ENCODE measurements at places on chromosomes 7 and 10.

DNA sequence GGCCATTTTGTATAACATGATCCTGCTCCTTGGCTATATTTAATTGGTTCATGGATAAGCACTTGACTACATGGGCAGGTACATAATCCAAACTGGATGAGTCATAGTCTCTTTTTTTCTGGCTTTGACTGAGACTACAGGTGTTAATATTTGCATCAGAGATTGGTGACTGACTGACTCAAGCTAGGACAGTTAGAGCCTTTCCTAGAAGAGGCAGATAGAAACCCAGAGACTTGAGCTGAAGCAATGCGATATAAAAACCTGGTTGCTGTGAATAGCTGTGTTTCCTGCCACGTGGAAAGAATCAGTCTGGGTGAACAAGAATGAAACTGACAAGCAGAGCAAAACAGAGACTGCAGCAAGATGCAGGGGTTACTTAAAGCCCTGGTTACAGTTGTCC lies 81.0 kb downstream of the SAMD9 start:
- DNase-seq = peak; percentile 91

DNA sequence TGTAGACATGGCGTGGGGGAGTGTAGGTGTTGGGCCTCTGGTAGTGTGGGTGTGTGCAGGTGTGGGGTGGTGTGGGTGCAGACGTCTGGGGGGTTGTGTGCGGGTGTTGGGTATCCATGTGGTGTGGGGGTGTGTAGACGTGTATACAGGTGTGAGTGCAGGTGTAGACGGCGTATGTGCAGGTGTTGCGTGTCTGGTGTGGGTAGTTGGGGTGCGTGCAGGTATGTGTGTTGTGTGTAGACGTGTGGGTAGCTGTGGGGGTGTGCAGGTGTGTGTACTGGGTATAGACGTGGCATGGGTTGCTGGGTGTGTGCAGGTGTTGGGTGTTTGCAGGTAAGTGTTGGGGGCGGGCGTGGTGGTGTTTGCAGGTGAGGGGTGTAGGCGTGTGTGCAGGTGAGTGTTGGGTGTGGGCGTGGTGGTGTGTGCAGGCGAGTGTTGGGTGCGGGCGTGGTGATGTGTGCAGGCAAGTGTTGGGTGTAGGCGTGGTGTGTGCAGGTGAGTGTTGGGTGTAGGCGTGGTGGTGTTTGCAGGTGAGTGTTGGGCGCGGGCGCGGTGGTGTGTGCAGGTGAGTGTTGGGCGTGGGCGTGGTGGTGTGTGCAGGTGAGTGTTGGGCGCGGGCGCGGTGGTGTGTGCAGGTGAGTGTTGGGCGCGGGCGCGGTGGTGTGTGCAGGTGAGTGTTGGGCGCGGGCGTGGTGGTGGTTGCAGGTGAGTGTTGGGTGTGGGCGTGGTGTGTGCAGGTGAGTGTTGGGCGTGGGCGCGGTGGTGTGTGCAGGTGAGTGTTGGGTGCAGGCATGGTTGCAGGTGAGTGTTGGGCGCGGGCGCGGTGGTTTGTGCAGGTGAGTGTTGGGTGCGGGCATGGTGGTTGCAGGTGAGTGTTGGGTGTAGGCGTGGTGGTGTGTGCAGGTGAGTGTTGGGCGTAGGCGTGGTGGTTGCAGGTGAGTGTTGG lies 16.6 kb downstream of the GET4 start:
- DNase-seq = no peak

DNA sequence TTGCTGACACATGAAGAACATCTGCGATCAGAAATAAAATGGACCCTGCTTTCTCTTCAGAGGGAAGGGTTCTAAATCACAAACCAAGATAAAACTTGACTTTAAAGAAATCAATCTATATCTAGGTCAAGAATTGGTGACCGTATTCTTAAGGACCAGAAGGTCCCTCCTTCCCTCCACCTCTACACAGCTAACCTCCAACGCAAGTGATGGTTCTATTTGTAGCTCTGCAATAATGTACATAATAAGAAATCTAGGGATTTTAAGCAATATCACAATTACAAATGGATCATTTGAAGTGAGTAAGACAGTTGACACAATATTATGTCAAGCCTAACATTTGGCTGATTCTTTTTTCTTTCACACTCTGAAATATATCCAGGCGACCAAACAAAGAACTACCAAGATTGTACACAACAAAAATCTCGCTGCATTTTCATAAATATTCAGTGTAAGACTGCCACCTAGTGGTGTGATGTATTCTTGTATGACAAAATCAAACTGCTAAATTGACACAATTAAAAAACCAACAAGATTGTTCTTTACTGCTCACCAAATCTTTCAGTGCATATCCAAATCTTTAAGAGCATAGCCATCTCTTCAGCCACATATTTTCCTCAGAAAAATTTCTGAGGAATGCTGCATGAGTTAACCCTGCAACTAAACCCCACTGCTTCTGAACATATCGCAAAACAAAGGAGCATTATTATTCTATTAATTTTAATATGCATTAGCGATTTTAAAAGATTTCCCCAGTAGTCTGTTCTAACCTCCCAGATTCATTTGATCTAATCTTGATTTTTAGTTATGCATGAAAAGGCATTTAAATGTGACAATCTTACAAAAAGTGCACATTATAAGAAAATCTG lies 44.5 kb downstream of the ICA1 start:
- DNase-seq = peak; percentile 76

GRCh38 chr10:100618091-100618615 lies 82.4 kb downstream of the HIF1AN start:
- no peak for DNase-seq

DNA sequence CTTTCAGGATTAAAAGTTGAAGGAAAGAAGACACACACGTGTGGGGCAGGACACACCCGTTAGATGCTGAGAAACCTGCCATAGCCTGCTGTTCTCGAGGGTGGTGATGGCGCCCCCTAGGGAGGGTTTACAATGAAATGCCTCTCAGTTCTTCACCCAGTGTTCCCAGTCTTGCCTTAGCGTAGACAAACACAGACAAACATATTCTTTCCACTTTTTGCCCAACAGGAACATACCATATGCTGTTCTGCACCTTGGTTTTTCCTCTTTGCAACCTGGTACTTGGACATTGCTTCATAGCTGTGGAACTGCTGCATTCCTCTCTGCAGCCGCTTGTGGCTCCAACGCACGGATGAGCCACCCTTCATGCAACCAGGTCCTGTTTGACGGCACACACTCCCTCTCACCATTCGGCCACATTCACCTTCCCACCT lies 23.3 kb upstream of the HSPA12A start:
- peak; percentile 50 for DNase-seq

DNA sequence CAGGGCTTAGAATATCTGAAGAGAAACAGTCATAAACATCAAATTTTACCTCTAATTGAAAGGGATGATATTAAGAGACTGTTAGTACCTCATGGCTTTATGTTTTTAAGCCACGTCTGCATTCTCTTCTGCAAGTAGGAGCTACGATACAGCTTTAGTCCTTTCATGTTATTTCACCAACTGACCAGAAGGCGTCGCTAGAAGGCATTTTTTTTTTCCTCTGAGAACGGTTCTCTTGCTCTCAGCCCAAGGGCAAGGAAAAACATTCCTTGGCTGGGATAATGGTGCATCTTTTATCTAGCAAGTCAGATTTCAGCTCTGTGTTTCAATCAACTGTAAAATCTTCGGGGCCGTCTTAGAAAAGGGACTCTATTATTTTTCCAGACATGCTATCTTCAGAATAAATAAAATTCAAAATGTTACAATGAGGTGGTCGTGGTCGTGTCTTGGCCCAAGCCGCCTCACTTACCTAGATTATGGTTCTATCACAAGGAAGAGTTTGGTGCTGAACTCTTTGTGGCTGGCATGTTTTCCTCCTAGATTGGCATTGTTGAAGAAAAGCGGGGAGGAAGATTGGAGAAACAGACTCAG lies 41.6 kb upstream of the LYZL2 start:
- peak; percentile 75 for DNase-seq

DNA sequence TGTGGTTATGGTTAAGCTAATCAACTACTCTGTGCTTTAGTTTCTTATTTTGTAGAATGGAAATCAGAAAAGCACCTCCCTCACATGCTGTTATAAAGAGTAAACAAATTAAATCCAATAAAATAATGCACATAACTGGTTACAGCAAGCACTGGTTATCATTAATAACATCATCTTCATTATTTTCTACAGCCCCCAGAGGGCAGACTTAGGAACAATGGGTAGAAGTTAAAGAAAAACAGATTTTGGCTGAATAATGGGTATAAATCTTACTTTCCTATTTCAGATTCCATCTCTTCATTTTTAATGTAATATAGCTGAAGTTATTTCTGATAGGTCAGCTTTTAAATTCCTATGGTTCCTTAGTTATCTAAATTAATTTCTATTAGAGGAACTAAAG lies 126.5 kb downstream of the DOCK4 start:
- DNase-seq = no peak

GRCh38 chr7:102895602-102896001 lies 17.2 kb upstream of the LRRC17 start:
- DNase-seq = no peak

DNA sequence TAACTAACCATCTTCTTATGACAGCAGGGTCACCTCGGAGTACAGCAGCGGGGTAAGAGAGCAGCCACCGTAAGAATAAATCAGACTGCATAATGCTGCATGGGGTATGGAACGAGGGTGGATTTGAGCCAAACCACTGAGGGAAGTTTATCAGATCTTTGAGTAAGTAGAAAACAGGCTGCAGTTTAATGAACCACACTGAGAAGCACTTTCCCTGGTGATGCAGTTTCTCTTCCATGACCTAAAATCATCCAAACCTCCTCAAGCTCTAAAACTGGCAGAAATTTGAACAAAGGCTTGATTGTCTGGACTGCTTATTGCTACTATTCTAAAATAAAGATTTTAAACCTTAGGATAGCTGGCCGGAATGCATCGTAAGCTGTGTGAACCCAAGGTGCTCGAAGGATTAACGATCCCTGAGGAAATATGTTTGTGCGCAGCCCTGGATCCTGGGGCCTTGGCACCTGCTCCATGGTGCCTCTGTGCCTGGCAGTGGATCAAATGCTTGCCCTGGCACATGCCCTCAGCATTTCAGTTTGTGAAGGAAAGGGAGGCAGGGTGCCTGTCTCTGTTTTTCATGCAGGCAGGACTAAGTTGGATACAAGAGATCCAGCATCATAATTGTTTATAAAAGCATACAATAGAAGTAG lies 322.7 kb downstream of the LHFPL3 start:
- no peak for DNase-seq

- DNase-seq = no peak
These were observed 75.4 kb downstream of the PROSER2 start for GRCh38 chr10:11898372-11899066.

GRCh38 chr7:127918130-127918529 lies 113.1 kb downstream of the LRRC4 start:
- no peak for DNase-seq

DNA sequence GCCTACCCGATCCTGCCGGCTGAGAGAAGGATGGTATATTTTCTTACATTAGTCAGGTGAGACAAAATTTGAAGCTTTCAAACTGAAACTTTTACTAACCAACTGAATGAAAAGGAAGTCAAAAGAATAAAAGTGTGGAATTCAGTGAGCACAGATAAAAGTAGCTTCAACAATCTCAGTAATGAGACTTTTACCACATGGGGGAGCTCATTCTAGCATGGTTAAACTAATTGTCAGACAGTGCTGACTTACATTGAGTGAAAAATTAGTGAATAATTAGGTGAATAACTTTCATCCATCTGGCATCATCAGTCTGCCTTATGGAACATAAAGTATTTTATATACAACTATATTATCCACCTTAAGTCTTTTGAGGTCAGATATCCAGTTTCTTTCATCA lies 8.4 kb downstream of the FAM237B start:
- no peak for DNase-seq

- no peak for DNase-seq
These were observed 21.8 kb downstream of the VIM start for GRCh38 chr10:17249820-17250219.

DNA sequence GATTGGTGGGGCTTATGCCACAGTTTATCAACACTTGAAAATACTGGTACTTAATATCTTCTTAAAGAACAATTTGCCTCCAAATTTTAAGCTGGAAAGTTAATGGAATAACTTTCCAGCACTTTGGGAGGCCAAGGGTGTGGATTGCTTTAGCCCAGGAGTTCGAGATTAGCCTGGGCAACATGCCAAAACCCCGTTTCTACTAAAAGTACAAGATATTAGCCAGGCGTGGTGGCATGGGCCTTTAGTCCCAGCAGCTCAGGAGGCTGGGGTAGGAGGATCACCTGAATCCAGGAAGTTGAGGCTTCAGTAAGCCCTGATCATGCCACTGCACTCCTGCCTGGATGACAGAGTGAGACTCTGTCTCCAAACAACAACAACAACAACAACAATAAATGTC lies 56.0 kb downstream of the PRF1 start:
- DNase-seq = no peak

DNA sequence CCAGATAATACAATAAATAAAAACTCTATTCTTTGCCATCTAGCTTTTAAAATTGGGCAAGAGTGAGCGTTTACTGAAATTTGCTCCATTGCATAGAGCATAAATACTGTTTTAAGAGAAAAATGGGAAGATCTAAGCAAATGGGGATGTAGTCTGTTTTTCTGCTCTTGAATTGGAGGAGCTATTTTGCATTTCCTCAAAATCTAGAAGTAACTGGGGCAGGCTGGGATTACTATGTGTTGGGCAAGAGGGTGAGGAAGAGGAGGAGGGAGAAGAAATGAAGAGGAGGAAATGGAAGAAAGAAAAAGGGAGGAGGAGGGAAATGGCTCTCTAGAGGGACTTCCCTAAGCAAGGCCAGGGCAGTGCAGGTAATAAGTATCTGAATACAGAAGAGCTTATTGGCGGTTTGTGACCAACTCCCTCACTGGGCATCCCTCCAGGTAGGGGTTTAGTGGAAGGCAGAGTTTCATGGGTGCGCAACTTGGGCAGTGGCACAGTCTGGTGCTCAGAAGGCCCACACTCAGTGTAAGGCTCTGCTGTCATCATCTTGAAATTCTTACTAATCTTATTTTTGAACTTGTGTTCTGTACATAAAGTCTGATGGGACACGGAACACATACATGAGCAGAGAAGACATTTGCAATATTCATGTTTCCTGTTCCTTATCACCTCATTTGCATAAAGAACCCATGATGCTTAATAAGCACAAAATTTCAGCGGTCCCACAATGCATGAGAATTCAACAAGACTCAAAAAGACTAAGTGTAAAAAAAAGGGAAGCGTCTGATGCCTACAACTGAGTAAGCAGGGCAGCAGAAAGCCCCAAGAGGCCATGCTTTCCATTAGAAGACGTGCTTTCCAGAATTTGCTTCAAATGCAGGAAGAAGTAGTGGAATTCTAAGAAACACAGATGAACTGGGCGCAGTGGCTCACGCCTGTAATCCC lies 116.9 kb downstream of the EVX1 start:
- DNase-seq = no peak

DNA sequence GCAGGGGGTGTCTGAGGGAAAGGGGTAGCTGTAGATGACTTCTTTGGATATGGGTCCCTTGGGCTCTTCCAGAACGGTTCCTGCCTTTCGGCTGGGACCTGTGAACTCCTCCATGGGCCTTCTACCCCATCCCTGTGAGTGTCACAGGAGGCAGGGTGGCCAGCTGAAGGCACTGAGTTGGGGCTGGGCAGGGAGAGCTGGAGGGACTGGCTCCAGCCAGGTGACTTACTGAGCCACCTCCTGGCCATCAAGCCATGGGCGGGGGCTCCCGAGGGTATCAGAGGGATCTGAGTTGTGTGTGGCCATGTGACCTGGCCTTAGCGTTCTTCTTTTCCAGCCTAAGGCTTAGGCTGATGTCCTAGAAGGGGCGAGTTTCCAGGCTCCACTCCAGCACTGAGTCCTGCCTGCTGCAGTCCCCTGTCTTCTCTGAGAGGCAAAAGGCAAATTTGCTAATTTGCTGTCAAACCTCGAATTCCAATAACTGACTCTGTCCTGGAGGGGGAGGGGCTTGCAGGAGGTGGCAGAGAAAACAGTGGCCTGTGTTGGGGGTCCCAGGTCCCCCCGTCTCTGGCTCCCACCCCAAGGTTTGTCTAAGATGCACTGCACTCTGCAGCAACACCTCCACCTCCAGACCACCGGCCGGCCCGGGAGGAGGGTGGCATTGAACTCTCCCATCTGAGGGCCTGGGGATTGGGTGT lies 27.2 kb downstream of the ADCYAP1R1 start:
- DNase-seq = no peak
